SW480 (cell line): ENCODE measurements at places on chromosomes 3 and 15.
A peak's percentile ranks its signal among the peaks of the same experiment; 100 is the strongest.

DNA sequence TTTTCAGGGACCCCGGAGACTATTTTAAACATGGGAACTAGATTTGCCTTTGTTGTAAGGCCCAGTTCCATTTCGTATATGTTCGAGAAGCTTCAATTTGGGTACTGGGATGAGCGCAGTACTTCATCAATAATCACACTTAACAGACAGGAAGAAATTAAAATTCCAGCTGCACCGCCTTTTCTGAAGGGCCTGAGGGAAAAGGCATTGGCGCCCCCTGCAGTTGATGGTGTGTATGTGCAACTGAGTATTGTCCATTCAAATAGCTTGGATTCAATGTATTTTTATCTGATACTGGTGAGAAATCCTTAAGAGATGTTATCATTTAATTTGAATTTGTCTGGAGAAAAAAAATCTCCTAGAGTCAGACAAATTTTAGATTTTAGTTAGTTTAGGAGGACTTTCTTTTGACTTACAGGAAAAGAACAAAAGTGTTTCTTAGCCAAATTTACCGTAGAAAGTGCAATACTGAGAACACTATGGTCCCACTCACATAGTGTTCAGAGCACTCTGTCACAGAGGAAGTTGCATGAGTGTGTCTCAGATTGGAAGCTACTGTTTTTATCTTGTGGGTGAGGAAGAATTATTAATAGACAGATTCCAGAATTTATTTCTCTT is 5.4 kb upstream of the ALDH1A2 start:
- peak; percentile 35 for DNase-seq

GRCh38 chr3:64053581-64053980 is 30.3 kb upstream of the PSMD6 start:
- DNase-seq = no peak

GRCh38 chr15:52056001-52056400 is 37.0 kb downstream of the MAPK6 start:
- DNase-seq = no peak

- DNase-seq = peak; percentile 85
Observed at GRCh38 chr15:35293353-35294130, 208.4 kb upstream of the NANOGP8 start.

DNA sequence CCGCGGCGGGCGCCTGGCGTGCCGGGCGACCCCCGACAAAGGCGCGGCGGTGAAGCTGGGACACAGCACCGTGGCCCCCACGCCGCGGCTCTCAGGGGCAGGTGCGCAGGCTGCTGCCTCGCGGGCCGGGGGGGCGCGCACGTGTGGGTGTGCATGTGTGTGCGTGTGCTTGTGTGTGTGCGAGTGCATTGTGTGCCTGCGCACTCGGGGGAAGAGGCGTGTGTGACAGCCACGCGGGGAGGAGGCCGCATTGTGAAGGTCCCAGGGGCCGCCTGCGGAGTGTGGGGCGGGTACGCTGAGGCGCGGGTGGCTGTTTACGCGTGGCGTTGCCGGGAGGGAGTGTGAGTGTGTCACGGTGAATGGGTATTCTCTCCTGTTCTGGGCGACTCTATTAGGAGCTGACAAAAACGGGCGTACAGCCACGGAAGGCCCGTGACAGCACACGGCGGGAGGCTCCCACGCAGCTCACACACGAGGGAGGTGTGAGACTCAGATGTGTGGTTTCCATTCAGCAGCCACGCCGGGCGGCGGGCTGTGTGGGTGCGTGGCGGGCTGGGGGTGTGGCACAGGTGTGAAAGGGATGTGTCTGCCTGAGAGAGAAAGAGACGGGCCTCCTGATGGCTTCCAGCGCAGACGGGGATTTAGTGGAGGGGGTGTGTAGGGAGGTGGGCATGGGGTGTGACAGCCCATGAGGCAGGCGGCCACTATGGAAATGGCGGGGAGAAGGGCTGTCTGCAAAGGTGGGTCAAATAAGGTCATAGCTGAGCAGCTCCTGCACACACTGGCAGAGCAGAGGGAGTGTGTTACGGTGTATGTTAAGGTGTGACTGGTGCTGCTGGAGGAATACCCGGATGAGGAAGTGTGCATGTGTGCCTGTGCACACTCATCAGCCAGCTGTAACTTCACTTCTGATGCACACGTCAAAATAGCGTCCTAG is 750 bp downstream of the PODXL2 start:
- peak; percentile 20 for DNase-seq

GRCh38 chr3:12954891-12955650 is 113.7 kb upstream of the RPL32 start:
- no peak for DNase-seq

- DNase-seq = peak; percentile 65
Observed at GRCh38 chr3:139935016-139935865, at the start of gene CLSTN2. Gene CLSTN2 (plus strand): TSS chr3:139935185.

DNA sequence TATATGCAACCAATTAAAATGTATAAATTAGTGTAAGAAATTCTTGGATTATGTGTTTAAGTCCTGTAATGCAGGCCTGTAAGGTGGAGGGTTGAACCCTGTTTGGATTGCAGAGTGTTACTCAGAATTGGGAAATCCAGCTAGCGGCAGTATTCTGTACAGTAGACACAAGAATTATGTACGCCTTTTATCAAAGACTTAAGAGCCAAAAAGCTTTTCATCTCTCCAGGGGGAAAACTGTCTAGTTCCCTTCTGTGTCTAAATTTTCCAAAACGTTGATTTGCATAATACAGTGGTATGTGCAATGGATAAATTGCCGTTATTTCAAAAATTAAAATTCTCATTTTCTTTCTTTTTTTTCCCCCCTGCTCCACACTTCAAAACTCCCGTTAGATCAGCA is 65.4 kb upstream of the ACAD9 start:
- DNase-seq = no peak

DNA sequence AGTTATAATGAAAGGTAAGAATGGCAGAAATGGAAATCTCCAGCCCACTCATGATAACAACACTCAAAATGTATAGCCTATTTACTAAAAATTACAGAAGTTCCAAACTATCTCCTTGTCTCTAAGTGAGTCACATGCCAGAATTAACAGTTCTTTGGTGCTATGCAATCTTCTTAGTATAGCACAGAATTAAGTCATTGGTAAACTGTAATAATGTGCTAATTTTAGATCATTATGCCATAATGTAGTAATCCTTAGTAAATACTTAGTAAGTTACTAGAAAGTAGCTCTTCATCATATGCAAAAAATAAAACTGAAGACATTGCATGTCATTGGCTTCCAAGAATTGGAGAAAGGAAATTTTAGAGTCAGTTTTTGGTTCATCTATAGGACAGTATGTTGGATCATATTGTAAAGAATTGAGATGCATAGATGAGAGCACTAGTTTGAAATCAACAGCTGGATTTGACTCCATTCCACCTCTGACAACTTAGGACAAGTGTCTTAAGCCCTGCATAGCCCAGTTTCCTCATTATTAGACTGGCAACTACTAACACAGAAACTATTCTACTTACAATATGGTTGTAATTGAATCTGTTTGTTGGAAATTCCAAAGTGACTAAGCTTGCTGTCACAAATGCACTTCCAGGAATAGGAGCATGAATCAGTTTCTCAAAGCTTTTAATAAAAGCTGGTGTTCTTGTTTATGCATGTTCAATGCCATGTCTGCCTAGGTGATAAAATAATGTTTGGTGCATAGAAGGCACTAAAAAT is 40.1 kb upstream of the CD47 start:
- DNase-seq = no peak

DNA sequence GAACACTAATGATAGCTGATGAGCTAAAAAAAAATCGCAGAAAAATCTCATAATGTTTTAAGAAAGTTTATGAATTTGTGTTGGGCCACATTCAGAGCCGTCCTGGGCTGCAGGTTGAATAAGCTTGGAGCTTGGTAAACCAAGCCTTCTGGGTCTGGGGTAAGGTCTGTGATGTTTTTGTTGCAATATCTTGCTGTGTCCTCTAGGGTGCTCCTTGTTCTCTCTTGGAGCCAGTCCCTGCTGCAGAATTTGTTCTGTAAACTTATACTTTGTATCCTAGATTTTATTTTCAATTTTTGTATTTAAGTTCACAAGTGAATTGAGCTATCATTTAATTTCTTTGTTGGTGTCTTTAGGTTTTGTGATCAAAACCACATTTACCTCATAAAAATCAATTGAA is 143.7 kb downstream of the NR1D2 start:
- no peak for DNase-seq
